NCI-H2171 treated with DMSO at 0.1 percent for 48 hours (cell line): ENCODE measurements at places on chromosomes 2 and 18.

DNA sequence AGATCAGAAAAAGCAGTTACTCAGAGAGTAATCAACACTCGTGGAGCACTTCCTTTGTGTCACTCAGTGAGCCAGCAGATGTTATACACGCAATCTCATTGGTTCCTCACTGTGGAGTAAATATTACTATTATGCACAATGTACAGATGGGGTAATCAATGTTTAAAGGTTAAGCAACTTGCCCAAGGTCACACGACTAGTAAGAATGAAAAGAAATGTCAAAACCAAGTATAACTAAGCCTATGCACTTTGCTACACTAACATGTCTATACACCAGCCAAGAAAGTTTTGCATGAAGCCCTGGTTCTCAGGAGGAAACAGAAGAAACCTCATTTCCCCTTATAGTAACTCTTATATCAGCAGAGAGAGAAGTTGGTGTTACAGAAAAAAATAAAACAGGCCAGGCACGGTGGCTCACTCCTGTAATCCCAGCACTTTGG lies 5.4 kb downstream of the METTL21A start:
- DNase-seq = no peak

DNA sequence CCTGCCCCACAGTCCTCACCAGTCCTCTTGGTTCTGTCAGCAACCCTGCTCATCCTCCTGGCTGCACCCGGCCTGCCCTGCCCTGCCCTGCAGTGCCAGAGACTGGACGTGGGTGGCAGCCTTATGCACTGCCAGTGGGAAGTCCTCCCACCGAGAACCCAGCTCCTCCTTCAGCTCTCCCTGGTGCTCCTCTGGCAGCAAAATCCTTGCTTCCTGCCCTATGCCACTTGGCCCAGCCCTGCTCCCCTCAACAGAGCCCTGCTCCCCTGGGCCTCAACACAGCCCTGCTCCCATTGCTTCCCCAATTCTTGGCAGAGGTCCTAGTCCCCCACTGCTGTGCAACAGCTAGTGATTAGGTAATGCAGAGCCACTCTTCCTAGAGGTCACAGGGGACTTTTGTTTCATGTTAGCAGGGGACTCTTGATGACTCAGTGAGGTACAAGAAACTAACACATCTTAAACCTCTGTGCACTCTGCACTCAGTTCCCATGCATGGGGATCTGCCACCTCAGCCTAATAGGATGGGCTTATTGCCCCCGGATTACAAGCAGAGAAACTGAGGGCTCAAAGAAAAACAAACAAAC lies 58.0 kb upstream of the EDAR start:
- peak; percentile 71 for DNase-seq

GRCh38 chr2:133812826-133813617 lies 244.8 kb upstream of the NCKAP5 start:
- DNase-seq = no peak

GRCh38 chr18:24993628-24994027 lies 358.3 kb downstream of the ZNF521 start:
- DNase-seq = peak; percentile 30

GRCh38 chr2:201470821-201471731 lies 19.5 kb downstream of the STRADB start:
- no peak for DNase-seq

- DNase-seq = no peak
Measured at GRCh38 chr2:204665207-204665606, 119.9 kb downstream of the PARD3B start.

DNA sequence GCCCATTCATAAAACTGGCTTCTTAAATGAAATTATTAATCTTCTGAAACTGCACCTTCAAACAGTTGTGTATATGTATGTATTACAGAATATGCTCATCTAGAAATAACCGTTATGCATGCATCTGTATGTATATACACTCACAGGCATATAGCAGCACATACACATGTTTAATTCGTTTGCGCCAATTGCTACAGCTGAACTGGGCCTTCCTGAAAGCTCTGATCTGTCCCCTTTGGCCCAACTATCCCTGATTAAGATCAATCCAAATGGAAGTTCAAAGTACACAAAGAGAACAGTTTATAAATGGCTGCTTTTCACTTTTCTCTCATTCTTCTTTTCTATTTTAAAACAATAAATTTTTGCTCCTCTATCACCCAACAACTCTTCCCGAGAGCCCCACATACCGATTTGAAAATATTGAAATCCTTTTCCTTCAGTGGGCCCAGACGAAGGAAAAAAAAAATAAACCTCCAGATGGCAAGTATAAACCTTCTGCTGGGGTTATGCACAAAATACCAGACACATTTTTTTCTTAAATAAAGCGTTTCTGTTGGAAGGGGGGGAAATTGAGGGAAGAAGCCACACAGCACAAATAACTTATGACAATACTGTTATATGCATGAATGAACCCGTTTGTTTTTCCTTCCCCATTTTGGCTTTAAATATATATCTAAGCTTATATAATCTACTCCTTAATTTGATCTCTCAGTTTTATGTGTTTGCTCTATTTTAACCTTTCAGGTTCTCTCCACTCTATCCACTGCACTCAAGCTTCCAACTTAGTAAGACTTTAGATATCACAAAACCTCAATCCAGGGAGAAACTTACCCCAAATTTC lies 267.3 kb downstream of the TCF4 start:
- DNase-seq = peak; percentile 89

DNA sequence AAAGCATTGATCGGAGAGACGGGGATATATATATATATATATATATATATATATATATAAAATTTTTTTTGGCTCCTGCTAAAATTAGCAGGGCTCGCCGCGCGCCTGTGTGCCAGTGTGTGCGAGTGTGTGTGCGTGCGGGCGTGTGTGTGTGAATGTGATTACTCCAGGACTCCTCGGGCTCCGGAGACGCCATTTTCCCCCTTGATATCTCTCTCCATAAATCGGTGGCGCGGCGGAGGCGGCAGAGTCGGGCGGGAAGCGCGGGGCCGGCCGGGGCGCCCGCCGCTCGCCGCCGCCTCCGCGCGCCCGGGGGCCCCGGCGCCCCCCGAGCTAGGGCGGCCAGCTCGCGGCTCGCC lies 795 bp upstream of the SETBP1 start:
- DNase-seq = peak; percentile 74

GRCh38 chr18:79615586-79615985 lies 64.0 kb upstream of the CTDP1 start:
- DNase-seq = no peak

DNA sequence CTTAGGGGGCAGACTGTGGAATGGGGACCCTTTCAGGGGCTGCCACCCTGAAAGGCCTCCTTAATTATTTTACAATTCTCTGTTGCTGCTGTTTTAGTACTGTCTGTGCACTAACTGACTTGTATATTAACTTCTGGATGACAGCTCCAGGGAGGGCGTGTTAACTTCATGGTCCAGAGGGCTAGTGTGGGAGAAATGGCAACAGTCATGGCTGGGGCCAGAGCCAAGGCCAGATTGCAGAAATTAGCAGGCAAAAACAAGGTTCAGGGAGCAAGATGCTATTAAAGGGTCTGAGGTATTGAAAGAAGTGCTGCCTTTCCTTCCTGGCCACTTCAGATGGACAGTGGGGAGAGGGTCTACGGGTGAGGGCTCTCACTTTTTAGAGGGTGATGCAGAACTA lies 9.1 kb downstream of the WIPF1 start:
- DNase-seq = no peak

GRCh38 chr18:58032233-58032632 lies 11.8 kb upstream of the NEDD4L start:
- DNase-seq = peak; percentile 19

GRCh38 chr18:2964361-2965010 lies 48.5 kb downstream of the LPIN2 start:
- DNase-seq = no peak

DNA sequence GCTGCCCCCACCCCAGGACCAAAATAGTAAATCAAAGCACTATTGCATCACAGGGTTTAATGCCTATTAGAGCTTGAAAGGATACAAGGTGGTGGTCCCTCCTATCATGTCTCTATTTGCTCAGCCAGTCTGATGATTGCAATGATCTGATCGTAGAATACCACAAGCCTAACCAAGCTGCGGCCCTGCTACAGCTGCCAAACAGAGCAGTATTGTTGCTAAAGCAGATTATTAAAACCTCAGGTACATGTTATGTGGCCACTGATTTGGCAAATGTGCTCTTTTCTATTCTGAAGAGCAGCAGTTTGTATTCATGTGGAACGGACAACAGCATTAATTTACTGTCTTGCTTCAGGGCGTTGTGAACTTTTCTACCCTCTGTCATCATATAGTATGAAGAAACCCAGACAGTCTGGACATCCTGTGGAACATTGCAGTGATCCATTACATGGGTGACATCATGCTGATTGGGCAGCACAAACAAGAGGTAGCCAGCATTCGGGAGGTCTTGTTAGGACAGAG lies 8.4 kb upstream of the VAPA start:
- no peak for DNase-seq

DNA sequence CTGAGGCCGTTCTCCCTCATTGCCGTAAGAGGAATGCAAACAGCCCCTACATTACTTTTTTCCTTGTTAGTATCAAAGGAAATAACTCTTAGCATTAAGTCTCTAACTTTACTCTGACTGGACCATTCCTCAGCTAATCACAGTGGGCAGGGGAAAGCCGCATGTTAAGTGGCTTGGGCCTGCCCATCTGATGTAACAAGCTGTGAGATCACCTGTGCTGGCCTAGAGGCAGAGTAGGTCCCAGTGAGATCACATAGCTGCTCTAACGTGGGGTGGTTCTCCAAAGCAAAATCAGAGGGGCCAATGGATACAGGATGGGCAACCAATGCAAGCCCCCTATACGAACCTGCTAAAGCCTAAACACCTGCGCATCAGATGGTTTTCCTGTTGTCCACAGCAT lies 5.9 kb upstream of the MOCOS start:
- DNase-seq = no peak

DNA sequence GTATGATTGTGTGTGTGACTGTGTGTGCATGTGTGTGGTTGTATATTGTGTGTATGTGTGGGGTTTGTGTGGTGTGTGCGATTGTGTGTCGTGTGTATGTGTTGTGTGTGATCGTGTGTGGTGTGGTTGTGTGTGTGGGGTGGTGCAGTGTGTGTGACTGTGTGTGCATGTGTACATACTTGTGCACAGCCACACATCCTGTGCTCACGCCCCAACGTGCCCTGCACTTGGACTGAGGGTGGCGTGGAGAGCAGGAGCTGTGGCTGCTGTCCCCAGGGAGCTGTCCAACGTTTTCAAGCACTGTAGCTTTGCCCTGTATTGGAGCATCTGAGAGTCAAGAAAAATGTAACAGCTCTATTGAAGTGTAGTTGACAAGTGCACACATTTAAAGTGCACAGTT lies 243.2 kb upstream of the HDAC4 start:
- DNase-seq = no peak

GRCh38 chr18:57890266-57890665 lies 87.2 kb upstream of the ATP8B1 start:
- peak; percentile 9 for DNase-seq

GRCh38 chr2:39732482-39732881 lies 46.6 kb downstream of the THUMPD2 start:
- peak; percentile 43 for DNase-seq

- no peak for DNase-seq
Measured at GRCh38 chr2:104664672-104665071, 189.2 kb upstream of the POU3F3 start.
